GM19239 (cell line): ENCODE measurements at places on chromosomes 5 and 9.

GRCh38 chr9:37466037-37466709 is 923 bp upstream of the ZBTB5 start:
- no peak for DNase-seq

DNA sequence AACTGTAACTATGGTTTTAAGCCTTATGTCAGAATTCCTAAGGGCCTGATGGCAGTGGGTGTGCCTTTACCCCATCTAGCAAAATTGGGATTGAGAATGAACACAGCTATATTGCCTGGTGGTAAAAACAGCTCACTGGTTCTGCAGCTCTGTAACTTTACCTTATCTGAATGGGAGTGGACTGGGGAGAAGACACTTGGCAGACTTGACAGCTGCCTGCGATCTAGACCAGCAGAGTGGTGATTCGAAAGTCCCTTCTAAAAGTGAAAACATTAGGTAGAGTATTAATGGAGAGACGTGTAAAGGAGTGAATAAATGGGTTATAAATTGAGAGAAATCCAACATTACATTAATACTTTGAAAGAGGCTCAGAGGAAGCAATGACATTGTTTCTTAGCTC is 289.1 kb upstream of the EDIL3 start:
- DNase-seq, result no peak

GRCh38 chr9:982394-983230 is 6.2 kb downstream of the DMRT3 start:
- DNase-seq, result no peak

DNA sequence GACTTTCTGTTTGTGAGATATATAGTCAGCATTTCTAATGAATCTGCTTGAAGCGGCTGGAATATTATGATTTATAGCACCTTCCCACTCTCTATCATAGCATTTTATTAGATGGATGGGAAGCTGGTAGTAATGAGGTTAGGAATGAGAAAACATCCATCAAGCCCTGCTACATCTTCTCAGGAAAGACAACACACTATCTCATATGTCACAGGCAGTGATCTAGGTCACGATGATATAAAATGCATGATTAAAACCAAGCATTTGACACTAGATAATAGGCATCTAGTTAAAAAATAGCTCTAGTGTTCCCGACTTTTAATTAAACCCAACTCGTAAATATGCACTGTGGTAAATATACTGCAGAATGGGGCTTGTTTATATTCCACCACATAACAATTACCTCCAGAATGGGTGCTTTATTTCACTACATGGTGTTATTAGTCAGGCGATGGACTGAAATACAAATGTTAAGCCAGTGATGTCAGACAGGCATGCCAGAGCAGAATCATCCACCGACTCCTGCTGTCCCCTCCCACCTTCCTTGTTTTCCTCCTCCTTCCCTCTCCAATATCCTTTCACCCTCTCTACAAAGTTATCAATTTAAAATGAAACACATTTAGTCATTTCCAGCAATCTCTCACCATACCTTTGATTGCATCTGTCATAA is 286.8 kb downstream of the SPATA31D1 start:
- no peak for DNase-seq

DNA sequence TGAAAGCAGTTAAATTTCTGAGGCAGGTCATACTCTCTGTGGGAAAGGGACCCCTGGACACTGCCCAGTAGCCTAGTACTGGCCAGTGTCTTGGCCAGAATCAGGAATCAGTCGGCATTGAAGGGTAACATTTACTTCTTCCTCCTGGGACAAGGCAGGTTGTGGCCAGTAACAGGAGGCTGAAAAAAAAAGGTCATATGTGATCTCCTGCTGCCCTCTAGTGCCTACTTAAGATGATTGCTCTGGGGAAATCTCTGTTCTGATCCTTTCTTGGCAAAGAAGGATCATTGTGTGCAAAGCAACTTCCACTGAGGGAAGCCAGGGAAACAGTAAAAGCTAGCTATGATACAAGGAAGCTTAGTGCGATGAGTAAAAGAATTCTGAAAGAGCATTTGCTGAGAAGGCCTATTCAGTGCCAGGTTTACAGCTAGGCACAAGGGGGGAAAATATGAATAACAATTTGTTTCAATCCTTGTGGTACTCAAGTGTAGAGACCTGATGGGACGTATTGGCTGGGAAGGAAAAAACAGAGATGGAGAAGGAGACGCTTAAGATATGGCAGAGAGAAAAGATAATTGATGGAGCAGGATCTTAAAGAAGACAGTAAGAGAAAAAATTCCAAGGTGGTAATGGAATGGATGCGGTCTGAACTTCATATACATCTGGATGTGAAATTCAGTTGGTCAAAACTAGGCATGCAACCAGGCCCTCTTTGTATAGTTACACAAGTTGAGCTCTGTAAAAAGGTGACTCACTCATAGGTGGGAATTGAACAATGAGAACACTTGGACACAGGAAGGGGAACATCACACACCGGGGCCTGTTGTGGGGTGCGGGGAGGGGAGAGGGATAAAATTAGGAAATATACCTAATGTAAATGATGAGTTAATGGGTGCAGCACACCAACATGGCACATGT is 25.8 kb upstream of the TRIM32 start:
- peak; percentile 41 for DNase-seq

- DNase-seq, result no peak
Measured at GRCh38 chr5:129768735-129769134, 20.8 kb downstream of the MINAR2 start.

DNA sequence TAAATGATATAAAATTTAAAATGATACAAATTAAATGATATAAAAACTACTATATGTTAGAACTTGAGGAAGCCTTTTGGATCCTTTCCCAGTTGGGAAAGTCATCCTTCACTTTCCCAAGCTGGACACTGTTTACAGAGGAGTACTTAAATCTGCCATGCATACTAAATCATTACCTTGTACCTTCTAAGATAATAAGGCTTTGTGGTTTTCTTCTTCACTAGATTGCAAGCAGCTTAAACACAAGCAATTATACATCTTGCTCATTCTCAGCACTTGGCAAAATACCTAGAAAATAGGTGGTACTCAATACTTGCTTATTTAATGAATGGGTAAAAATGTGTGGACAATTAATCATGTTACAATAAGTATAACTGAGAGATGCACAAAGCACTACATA is 666.8 kb downstream of the PTPRD start:
- no peak for DNase-seq

DNA sequence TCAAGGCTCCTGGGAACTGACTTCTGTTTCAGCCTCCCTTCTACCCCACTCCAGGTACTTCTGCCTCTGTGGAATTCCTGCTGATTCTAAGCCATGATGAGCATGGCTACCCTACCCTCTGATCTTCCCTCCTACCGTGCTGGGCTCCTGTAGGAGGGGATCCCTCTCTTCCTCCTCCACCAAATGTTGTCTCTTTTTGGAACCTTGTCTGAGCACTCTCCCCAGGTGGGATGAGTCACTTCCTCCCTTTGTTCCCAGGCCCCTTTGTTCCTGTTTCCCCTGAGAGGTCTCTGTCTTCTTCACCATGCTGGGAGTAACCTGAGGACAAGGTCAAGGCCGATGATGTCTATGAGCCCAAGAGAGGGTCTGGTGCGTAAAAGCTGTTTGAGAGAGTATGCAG is 213.2 kb downstream of the GABBR2 start:
- DNase-seq, result no peak

GRCh38 chr9:130120832-130121231 is 51.4 kb upstream of the NCS1 start:
- DNase-seq, result no peak

- DNase-seq, result no peak
Measured at GRCh38 chr5:138663009-138663408, 87.8 kb upstream of the HSPA9 start.

- DNase-seq, result no peak
Measured at GRCh38 chr5:64451551-64451950, 54.3 kb upstream of the RGS7BP start.

GRCh38 chr5:115394531-115394930 is 98.1 kb upstream of the CCDC112 start:
- DNase-seq, result no peak

- no peak for DNase-seq
Measured at GRCh38 chr5:177392765-177393164, 7.7 kb downstream of the PFN3 start.

DNA sequence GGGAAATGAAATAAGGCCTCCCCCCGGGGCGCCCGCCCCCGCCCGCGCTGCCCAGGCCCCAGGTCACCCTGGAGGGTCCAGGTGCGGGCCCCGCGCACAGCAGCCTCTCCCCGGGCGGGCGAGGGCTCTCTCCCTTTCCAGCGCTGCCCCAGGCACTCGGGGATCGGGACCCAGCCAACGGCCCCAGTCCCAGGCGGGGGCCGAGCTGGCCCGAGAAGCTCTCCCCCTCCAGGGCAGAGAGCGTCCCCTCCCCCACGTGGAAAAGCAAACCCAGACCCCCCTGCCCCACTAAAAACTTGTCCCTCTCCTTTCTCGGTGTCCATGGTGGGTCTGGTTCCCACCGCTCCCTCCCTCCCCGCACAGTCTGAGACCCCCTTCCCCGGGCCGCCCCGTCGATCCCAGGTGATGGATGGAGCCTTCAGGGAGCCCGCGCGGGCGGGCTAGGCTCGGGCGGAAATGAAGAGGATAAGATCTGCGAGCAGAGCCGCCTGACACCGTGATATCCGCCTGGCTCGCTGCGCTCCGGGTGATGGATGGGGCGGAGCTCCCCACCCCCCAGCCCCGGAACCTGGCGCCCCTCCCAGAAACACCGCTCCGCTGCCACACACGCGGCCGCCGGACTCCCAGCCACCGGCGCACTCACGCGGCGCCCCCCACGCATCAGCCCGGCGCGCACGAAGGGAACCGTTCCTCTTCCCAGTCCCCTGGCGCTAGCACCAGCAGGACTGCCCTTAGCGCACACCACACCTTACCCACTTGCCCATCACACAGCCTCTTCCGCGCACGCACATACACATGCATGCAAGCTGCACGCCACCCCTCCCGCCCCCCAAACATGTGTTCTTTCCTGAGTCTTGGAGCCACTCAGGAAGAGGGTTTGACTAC is 81.7 kb upstream of the ZBTB43 start:
- no peak for DNase-seq

DNA sequence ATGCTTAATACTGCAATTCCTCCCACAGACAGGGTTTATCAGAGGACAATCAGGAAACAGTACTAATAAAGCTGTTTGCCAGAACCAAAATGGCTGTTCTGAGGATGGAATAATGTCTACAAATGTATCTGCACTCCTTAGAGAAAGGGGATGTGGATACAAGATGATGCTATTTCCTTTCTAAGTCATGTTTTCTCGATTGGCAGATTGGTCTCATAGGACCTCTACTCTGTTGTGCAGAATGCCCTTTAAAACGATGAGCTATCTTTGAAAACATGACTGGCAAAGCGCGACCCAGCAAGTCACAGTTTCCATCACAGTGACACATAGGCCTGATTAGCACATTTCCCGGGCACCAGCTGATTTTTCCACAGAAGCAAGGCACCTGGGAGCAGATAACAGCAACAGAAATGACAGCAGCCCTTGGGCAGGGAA is 54.0 kb downstream of the AOPEP start:
- no peak for DNase-seq

DNA sequence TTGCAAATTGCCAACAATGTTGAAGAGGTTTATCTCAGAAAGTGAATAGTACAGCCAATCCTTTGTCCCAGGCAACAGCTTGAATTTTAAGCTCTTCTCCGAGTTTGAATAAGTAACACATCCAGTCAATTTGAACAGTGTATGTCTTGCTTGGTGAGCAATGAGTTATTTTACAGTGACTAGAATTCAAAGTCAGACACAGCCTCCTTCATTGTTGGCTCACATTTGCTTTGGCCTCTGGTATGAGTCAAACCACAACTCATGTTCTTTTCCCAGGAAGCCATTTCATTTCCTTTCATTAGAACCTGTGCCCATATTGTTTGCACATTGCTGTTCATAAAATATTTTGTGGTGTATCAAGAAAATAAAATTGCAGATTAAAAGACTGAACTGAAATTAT is 622.0 kb upstream of the DAB2 start:
- DNase-seq, result no peak

DNA sequence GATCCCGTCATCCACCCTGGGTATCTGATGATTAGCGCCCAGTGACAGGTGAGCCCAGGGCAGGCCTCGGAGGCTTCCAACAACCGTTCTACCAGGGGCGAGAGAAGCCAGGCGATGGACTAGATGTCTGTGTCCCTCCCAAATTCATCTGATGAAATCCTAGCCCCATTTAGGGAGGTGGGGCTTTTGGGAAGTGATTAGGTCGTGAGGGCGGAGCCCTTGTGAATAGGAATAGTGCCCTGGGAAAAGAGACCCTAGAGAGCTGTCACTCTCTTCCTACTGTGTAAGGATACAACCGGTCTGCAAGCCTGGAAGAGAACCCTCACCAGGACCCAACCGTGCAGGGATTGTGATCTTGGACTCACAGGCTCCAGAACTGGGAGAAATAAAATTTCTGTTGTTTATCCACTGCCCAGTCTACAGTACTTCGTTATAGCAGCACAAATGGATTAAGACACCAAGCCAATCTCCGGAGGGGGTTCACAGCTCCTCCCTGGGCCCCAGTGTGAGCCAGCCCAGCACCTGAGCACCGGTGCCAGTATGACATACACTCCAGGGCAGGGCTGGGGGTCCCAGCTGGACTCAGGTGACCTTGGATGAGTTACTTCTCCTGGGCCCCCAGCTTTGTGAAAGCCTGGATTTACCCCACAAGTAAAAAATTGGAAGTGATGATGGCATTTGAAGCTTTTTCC is 162.2 kb downstream of the DAB2IP start:
- DNase-seq, result no peak

- no peak for DNase-seq
Measured at GRCh38 chr9:129567842-129568559, 52.9 kb downstream of the C9orf50 start.

DNA sequence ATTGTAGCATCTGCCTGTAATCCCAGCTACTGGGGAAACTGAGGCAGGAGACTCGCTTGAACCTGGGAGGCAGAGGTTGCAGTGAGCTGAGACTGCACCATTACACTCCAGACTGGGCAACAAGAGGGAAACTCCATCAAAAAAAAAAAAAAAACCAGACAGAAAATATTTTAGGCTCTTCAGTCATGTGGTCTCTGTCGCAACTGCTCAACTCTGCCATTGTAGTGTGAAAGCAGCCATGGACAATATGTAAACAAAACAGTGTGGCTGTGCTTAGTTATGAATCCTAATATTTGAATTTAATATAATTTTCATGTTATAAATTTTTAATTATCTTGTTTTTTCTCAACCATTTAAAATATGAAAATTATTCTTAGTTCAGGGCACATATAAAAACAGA is 38.4 kb downstream of the ZFAND5 start:
- no peak for DNase-seq

- DNase-seq, result no peak
Measured at GRCh38 chr9:113504725-113505590, 41.4 kb downstream of the RGS3 start.

GRCh38 chr9:136885950-136886578 is at the start of gene TRAF2:
Gene TRAF2, plus strand, starts transcription at chr9:136886516. Its CDS starts 12,225 bp downstream, at chr9:136898741.
- peak; percentile 100 for DNase-seq
